ENCODE measurements at places on chromosomes 4 and X. TPM values are rescaled to one million over a fixed set of nuclear protein-coding genes. Genes with fewer than 3 reads are reported as not detected.

Gene PNMA6A
- total RNA-seq, result 0.86 TPM

Gene REPS2
- 30.4 TPM for total RNA-seq

Gene PCSK1N
- 1.0 TPM for total RNA-seq

- H3K27ac ChIP-seq, result no peak overlapping the region
- H3K4me3 ChIP-seq, result no peak overlapping the region
- no peaks in the 10 kb centered on the region for H3K27me3 ChIP-seq
- no peaks in the 10 kb centered on the region for H3K4me1 ChIP-seq
Observed at GRCh38 chr4:36115312-36115711, 129.0 kb downstream of the ARAP2 start.

DNA sequence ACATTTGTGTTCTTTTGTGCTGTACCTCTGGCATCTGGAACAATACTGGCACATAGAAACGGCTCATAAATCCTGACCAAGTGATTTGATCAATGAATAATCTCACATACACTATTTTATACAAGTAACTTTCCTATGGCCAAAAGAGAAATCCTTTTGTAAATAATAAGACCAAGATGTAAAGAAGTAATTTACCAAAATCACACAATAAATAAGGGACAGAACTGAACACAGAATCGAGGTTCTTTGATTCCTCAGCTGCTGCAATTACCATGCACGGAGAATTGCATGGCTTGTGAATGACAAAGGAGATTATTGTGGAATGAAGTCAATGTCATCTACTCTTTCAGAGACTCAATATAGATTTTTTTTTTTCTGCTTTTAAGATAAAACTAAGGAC is 576.8 kb upstream of the SMIM31 start:
- H3K36me3 ChIP-seq, result no peaks in the 10 kb centered on the region
- no peak for DNase-seq
- H3K4me3 ChIP-seq, result no peak overlapping the region
- H3K4me1 ChIP-seq, result no peaks in the 10 kb centered on the region

DNA sequence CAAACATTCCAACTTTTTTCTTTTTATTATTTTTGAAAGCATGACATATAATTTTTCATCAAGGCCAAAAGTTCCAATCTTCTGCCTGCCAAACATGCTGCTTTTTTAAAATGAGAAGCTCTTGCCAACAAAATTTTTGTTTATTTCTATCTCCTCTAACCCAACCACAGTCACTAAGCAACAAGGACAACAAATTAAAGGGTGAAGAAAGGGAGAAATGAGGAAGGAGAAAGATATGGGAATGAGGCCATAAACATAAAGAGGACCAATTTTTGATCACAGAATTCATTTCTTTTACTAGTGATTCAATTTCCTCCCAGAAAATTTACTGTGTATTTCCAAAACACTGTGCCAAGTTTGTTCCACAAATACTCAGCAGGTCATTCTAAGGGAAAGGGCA is 537.0 kb upstream of the DIAPH2 start:
- H3K36me3 ChIP-seq, result no peaks in the 10 kb centered on the region
- H3K27ac ChIP-seq, result peak overlapping the region; percentile 34
- H3K27me3 ChIP-seq, result no peaks in the 10 kb centered on the region
- no peak for DNase-seq
- no peaks in the 10 kb centered on the region for H3K4me1 ChIP-seq

GRCh38 chr4:69057620-69058409 is 38.5 kb upstream of the UGT2B7 start:
- no peaks in the 10 kb centered on the region for H3K4me1 ChIP-seq
- no peaks in the 10 kb centered on the region for H3K36me3 ChIP-seq
- peak overlapping the region; percentile 2 for H3K4me3 ChIP-seq
- no peaks in the 10 kb centered on the region for H3K27me3 ChIP-seq

DNA sequence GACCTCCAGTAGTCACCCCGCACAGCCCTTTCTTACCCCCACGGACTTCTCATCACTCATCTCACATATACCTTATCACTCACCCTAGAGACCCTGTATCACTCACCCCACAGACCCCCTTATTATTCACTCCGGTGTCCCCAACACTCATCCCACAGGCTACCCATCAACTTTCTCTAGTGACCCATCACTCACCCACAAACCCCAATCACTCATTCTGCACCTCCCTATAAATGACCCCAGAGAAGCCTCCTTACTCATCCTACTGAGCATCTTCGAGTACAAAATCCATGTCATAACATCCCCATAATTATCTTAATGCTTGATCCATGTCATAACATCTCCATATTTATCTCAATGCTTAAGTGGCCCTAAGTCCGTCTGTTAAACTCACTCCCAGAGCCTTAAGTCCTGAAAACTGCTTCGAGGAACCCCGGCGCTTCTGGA is 934 bp downstream of the ZNF41 start:
- H3K36me3 ChIP-seq, result no peaks in the 10 kb centered on the region
- peak overlapping the region; percentile 92 for H3K27ac ChIP-seq
- no peaks in the 10 kb centered on the region for H3K4me1 ChIP-seq
- peak overlapping the region; percentile 77 for H3K4me3 ChIP-seq
- DNase-seq, result no peak

DNA sequence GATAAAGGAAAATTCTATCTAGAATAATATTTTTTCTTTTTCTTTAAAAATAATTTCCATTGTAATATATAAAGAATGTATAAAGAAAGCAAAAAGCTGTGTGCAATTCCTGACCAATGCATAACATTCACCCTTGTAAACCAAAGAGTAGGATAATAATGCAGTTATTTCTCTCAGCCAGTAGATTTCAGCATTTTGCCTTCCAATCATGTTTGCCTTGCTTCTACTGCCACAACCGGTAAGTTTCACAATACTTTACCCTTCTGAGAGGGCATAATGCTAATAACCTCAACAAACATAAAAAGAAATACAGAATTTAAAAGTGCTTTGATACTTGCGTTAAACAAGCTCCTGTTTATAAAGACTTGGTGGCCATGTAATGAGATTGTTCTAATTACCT is 59.9 kb downstream of the CHIC2 start:
- DNase-seq, result no peak
- no peak overlapping the region for H3K4me3 ChIP-seq
- no peaks in the 10 kb centered on the region for H3K36me3 ChIP-seq
- no peaks in the 10 kb centered on the region for H3K27me3 ChIP-seq

DNA sequence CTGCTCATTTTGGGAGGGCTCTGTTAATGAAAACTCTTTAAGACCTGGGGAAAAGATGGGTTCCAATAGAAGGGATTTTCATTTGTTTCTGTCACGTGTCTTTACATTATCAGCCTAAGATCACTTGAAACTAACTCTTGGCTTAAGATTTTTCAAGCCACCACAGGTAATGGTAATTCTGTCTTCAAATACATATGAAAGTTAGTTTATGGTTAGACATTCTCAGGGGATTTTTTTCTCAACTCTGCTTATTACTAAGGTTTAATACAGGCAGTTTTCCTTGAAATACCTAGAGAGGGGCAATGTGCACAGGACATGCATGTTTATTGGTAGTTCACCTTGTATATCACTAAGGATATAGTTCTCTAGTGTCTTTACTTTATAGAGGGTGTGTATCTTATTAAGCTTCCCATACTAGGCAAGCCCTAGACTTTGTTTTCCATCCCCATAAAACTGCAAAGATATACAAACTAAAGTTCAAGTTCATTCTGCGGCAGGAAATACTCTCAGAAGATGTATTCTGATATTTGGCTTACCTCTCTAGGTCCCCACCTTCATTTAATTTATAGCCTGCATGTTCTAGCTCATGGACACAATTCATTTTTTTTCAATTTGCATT is 38.2 kb upstream of the MYOZ2 start:
- H3K4me3 ChIP-seq, result no peak overlapping the region
- H3K4me1 ChIP-seq, result peaks cover 6% of the 10 kb centered on the region
- H3K27me3 ChIP-seq, result no peaks in the 10 kb centered on the region
- DNase-seq, result no peak
- no peaks in the 10 kb centered on the region for H3K36me3 ChIP-seq
- no peak overlapping the region for H3K27ac ChIP-seq

GRCh38 chr4:23374259-23374658 is 515.6 kb downstream of the PPARGC1A start:
- H3K36me3 ChIP-seq, result no peaks in the 10 kb centered on the region
- H3K27me3 ChIP-seq, result no peaks in the 10 kb centered on the region
- no peak overlapping the region for H3K4me3 ChIP-seq
- H3K27ac ChIP-seq, result peak overlapping the region; percentile 52
- no peaks in the 10 kb centered on the region for H3K4me1 ChIP-seq

- H3K4me1 ChIP-seq, result no peaks in the 10 kb centered on the region
- H3K4me3 ChIP-seq, result no peak overlapping the region
- no peaks in the 10 kb centered on the region for H3K36me3 ChIP-seq
- H3K27ac ChIP-seq, result no peak overlapping the region
- no peak for DNase-seq
- no peaks in the 10 kb centered on the region for H3K27me3 ChIP-seq
Observed at GRCh38 chr4:88630756-88631155, 38.5 kb downstream of the HERC3 start.
